ENCODE measurements at places on chromosomes 3 and 15.

GRCh38 chr3:122263974-122264588, 61.0 kb upstream of the CSTA start:
- DNase-seq = no peak

DNA sequence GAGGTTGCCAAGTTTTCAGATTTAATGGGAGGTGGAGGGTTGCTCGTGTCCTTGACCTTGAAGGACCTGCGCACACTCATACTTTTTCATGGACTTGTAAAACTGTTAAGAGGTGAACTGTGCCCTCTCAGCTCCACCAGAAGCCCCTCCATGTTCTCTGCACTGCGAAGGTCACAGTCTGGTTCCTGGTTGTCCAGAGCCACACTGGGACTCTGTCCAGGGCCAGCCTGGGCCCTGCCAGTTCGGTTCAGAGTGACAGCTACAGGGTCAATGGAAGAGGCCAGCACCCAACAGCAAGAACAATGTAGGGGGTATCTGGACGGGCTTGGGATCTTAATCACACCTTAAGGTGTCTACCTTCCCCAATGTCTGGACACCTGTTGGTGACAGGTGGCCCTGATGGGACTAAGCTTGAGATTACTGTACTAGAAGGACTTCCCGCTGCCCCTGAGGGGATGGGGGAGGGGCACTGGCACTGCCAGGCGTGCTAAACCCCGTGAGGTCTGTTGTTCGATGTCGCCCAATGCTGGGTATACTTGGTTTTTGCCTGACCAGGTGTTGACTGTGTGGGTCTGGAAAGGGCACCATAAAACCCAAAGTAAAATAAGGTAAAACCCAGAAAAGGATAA, 34.7 kb downstream of the GRK7 start:
- no peak for DNase-seq

- DNase-seq = no peak
Observed at GRCh38 chr15:90595763-90596155, 66.0 kb downstream of the CRTC3 start.

- DNase-seq = no peak
Observed at GRCh38 chr3:11349446-11349845, 77.2 kb downstream of the ATG7 start.

DNA sequence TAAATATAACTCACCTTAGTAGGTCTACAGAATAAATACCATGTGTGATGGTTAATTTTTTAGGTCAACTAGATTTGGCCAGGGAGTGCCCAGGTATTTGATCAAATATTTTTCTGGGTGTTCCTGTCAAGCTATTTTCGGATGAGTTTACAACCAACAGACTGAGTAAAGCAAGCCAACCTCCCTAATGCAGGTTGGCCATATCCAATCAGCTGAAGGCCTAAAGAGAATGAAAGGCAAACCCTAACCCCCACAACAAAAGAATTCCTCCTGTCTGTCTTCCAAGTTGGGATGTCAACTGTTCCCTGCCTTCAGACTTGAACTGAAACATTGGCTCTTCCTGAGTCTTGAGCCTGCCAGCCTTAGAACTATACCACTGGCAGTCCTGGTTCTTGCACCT, 28.6 kb downstream of the TASOR start:
- no peak for DNase-seq

DNA sequence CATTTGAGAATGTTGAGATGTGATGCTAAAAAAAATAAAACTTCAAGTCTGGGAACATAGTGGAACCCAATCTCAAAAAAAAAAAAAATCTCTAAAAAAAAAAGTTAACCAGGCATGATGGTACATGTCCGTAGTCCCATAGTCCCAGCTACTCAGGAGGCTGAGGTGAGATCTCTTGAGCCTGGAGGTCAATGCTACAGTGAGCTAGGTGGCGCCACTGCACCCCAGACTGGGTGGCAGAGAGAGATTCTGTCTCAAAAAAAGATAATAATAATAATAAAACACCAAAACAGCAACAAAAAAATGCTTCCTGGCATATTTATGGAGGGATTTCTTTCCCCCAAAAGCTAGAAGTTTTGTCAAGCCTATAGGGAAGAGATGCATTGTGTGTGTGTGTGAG, 361.6 kb downstream of the ROBO1 start:
- no peak for DNase-seq

DNA sequence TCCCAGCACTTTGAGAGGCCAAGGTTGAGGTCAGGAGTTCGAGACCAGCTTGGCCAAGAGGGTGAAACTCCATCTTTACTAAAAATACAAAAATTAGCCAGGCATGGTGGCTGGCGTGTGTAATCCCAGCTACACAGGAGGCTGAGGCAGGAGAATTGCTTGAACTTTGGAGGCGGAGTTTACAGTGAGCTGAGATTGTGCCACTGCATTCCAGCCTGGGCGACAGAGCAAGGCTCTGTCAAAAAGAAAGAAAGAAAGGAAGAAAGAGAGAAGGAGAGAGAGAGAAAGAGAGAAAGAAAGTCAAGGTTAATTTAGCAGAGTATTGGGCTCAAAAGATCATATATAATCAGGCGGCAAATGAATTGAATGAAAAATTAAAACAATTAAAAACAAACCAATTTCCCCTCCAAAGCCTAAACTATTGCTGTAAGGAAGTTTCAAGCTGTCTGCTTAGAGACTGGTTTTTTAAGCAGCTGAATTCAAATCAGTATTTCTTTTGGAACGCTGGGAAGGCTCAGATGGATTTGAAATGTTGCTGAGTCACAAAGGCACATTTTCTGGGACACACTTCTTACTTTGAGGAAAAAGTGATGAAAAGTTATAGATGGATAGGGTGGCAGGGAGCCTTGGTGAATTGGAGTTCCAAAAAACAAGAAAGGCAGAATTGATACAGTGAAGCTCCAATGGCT, 81.3 kb upstream of the BHLHE40 start:
- DNase-seq = no peak

DNA sequence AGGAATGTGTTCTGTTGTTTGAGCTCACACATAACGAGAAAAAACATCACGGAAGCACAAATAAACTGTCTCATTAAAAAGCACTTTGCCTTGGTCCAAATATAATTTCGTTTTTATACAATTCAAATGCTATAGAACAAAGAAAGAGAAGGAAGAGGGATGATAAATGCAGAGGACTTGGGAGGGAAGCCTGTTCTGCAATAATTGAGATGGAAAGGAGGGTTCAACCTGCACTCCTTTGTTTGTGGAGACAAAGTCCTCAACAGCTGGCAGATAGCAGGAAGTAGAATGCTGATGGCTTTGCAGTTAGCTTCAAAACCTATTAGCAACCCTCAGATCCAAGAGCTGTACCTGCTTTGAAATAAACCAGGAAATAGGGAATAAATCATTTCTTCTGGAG, 1010.8 kb downstream of the FHIT start:
- DNase-seq = no peak

- DNase-seq = no peak
Observed at GRCh38 chr3:30749230-30749629, 142.8 kb downstream of the TGFBR2 start.

DNA sequence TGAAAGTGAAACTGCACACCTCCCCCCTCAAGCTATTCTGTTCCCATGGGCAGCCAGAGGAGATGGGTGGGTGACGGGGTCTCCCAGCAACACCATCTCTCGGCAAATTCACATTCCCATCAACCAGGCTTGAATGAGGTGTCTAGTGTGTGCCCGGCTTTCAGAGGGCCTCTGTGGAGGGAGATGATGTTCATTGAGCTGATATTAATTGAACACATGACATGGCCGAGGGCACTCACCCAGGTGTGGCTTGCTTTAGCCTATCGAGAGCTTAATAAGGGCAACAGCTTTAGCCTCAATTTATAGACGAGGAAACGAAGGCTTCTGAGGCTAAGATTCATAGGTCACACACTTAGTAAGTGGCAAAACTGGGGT, 288.0 kb downstream of the UACA start:
- DNase-seq = no peak

- no peak for DNase-seq
Observed at GRCh38 chr15:85289677-85290365, 90.6 kb upstream of the AKAP13 start.

GRCh38 chr15:79743032-79743431, 153.8 kb downstream of the MTHFS start:
- DNase-seq = no peak

- DNase-seq = no peak
Observed at GRCh38 chr3:108300103-108300849, 3.9 kb downstream of the HHLA2 start.

- DNase-seq = no peak
Observed at GRCh38 chr3:95627697-95628096, 1186.7 kb upstream of the EPHA6 start.

GRCh38 chr15:32869776-32870175, 152.0 kb downstream of the GREM1 start:
- no peak for DNase-seq

DNA sequence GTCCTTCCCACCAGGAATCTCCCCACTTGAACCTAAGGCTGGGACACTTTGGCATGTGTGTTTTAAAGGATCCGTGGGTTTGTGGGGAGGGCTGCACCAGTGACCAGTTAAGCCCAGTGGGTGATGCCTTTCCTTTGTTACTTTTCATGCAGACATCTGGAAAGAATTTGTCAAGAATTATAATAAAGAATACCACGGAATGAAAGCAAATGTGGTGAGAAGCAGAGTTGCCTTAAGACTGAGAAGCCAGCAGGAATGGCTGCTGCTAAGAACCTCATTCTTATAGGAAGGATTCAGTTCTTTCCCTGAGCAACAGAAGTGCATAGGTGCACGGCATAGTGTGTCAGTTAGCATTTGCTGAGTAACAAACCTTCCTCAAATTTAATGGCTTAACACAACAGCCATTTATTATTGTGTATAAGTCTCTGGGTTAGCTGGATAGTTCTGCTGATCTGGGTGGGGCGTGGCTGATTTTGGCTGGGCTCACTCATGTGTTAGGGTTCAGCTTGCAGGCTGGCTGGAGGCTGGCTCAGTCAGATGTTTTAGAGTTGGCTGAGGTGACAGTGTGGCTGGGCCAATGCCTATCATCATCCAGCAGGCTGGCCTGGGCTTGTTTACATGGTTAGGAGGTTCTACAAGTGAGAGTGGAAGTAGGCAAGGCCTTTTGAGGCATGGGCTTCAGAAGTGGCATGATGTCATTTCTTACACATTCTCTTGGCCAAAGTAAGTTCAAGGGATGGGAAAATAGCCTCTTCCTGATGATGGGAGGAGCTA, 262.7 kb upstream of the CTDSPL start:
- DNase-seq = no peak

DNA sequence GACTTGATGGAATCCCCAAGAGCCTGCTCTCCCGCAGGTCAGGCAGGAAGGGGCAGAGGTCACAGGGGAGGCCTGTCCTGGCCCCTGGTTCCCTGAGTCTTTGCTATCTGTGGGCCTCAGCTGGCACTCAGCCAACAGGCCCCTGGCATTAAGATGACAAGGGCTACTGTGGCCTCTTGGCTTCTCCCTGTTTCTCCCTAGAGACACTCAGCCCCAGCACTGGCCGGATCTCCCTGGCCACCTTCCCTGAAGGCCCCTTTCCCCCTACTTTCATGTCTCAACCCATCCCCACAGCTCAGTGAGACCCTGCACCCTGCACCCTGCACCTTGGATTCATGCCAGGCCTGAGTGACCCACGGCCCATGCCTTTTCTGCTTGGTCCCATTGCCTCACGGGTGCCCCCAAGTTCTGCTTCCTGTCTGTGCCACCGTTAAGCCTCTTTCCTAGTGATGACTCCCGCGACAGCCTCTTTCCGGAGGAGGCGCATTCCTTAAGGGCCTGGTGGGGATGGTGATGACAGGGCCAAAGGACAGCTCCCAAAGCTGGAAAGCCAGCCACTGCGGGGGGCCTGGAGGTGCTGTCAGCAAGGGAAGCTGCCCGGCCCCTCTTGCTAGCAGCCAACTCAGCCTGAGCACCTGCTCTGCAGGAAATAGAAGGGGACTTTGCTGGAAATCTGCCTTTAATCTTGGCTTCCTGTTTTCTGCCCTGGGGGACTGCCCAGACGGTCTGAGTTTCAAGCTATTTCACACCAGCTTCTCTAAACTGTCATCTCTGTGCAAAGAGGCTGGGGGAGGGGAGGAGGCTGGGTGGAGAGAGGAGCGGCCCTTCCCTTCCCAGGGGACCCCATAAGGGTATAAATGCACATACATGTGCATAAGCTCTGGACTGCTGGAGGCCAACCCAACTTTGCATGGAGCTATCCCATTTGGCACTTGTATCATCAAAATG, 4.8 kb upstream of the CSK start:
- DNase-seq = peak; percentile 70

DNA sequence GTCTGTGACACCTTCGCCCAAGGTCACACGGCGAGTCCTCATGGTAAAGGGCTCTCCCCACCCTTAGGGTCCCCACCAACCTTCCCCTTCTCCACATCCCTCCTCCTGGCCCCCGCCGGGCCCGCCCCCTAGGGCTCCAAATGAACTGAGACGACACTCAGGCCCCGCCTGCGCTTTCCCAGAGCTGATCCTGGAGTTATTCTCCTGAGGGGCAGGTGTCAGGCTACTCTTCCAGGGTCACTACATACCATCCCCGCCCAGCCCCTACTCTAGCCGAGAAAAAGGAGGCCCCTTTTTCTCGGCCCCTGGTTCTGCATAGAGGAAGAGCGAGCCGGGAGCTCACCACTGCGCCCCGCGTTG, 292 bp downstream of the USP4 start:
- no peak for DNase-seq

DNA sequence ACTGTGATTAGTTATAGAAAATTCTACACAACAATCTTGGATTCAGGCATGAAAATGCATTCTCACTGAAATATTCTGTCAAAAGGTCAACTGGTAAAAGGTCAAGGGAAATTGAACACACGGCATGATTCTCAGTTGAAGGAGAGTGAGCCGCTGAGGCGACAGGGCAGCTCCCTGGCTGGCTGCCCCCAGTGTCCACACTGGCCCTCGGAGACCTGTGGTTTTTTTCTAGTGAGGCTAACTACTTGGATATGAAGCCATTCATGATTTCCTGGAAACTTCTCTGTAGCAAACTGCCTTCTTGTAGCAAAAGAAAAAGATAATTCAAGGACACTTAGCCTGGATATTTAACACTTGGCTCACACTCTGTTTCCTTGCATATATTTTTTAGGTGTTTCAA, 37.2 kb downstream of the AADACL2 start:
- DNase-seq = no peak

- DNase-seq = no peak
Observed at GRCh38 chr15:68464448-68465090, 32.6 kb upstream of the ITGA11 start.

DNA sequence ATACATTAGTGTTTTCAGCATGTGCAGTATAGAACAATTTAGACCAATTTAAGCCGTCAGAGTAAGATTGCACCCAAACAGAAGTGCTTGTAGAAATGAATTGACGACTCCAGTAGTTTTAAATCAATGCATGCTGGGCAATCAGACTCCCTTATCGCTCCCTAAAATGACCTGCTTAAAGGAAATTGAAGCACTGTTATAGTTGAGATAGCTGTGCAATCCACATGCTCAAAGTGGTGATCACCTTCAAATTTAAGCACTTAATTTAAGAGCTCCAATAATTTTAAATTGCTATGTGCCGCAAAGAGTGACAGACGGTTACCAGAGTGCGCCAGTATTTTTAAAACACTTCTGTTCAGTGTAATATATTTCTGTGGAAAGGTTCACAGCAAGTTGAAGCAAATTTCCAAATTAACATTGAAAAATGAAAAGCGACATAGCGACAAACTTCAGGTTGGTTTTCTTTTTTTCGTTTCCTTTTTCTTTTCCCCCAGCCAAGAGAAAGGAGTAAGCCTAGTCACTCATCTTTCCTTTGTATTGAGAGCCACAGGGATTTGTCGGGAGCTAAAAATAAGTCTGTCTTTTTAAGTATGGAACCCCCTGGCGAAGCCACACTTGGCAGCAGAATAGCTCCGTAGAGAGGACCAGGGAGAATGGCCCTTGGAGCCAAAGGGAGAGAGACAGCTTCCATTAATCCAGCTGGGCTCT, 436.4 kb upstream of the RBMS3 start:
- no peak for DNase-seq

- DNase-seq = no peak
Observed at GRCh38 chr3:179179979-179180759, 32.0 kb downstream of the PIK3CA start.

- no peak for DNase-seq
Observed at GRCh38 chr15:38707802-38708671, 143.4 kb upstream of the RASGRP1 start.
